ENCODE measurements at places on chromosomes 2 and 18. TPM values are rescaled to one million over a fixed set of nuclear protein-coding genes. Genes with fewer than 3 reads are reported as not detected.

The SLC35G4 gene
- total RNA-seq, result not detected

The DLX1 gene
- total RNA-seq, result 0.19 TPM

The KCNK3 gene
- total RNA-seq, result 1.5 TPM

The VIT gene
- 0.20 TPM for total RNA-seq

The CRYBA2 gene
- 5.5 TPM for total RNA-seq

Measured in colonic mucosa (tissue), 4 donors.